ENCODE measurements at places on chromosomes 1 and 21.

DNA sequence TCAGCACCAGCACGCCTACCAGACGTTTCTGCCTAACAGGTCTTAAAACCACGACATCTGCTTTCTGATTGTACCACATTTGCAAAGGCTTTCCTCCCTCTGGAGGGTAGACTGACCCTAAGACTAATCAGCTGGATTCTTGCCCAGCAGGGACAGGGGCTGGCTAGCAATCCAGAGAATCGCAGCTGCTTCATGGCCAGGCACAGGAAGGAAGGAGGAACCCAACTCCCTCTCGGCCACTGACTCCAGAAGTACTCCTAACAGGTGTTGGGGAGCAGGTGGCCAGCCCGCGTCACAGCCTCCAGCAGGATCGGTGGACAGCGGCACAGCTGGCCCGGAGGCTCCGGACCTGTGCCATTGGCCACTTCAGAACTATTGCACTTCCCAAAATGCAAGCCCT, 180.8 kb downstream of the NPHP4 start:
- DNase-seq: no peak

- DNase-seq: no peak
These were observed 127.7 kb upstream of the COL6A1 start for GRCh38 chr21:45853703-45854342.

DNA sequence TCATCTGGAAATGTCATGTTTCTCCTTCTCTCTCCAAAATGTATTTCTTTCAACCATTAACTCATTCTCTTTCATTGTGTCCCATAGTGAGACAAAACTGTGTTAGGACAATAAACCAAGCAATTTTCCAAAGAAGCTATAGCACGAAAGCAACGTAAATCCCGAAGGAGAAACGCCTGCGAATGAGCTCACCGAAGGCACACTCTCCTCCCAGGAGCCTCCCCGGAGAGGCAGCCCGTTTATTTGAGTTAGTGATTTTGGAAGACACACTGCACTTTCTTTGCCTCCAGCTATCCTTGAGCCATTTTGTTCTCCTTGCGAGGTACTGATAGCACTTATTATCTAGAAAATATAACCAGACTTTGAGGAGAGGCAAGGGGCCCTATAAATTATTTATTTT, 41.2 kb downstream of the RSPH1 start:
- DNase-seq: no peak

DNA sequence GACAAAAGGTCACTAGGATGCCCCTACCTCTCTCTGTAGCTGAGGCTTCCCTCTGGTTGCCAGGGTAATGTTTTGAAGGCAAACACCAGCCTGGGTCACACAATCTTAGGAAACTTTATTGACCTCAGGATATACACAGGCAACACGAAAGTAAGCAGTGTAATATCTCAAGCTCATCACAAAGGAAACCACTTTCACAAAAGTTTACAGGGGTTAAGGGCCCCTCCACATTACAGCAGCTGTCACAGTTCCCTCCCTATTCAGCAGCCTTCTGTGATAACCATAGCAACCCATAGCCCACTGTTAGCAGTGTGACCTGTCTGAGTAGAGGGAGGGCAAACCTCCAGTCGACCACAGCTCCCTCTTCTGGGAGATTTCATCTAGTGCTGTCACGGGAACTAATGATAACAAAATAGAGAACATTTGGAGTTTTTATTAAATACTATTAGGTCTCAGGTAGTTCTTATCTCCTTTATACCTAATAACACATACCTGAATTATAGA, 149.8 kb downstream of the PTPRC start:
- no peak for DNase-seq

DNA sequence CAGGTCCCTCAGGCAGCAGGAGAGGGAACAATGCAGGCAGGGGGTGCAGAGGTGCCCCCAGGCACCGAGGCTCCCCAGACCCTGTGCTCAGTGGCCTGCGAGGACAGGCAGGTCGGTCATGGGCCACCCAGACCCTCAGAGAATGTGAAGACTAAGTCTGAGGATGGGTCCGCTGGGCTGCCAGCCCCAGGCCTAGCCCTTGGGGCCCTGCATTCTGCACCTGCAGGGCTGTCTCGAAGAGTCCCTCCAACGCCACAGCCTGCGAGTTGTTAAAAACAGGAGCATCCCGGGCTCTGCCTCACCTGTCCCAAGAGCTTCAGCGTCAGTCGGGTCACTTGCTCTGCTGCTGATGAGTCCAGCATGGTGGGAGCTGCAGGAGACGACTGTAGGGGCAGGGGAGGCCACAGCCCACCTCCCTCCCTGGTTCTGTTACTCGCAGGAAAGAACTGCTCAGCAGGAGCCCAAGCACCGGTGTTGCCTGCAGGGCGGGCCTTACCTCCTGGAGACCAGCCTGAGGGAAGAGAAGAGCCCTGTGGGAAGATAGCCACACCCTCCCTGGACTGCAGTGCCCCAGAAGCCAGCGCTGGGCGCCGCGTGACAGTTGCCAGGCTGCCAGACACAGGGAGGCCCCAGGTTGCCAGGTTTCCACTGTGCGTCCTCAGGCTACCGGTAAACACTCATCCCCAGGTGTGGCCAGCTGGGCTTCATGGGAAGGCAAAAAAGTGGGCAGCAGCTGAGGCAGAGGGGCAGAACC, 5.8 kb downstream of the C21orf58 start:
- no peak for DNase-seq

- no peak for DNase-seq
These were observed 989 bp downstream of the ACTA1 start for GRCh38 chr1:229432905-229433304.

- DNase-seq: no peak
These were observed 1797.4 kb downstream of the NCAM2 start for GRCh38 chr21:22795644-22796043.

DNA sequence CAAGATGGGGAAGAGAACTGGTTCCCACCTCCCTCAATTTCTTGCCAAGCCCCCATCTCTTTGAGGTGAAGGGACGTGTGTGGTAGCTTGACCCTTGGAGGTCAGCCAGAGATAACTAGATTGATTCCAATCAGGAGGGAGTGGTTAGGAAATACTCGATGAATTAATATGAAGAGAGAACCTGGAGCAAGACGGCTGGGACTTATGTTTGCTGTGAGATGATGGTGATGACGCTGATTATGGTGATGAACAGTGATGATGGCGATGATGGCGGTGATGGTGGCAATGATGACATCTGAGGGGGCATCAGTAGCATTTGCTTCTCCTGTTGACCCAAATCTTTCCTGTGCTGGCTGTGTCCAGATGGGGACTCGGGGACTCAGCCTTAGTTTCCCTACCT, 724 bp downstream of the PADI1 start:
- no peak for DNase-seq

DNA sequence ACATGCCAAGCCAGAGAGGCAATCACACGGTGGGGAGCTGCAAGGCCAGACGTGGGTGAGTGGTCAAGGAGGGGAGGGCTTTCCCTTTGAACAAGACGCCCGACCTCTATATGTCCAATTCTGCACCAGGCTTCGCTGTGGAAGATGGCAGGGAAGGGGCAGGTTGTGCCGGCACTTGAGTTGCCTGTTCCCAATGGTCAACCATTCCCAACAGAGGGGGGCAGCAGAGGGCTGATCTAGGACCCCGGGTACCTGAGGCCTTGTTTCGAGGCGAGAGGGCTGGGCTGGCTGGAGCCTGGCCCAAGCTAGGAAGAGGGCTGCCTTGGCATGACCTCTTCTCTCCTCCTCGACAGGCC, 64.9 kb downstream of the TMEM53 start:
- DNase-seq: no peak

DNA sequence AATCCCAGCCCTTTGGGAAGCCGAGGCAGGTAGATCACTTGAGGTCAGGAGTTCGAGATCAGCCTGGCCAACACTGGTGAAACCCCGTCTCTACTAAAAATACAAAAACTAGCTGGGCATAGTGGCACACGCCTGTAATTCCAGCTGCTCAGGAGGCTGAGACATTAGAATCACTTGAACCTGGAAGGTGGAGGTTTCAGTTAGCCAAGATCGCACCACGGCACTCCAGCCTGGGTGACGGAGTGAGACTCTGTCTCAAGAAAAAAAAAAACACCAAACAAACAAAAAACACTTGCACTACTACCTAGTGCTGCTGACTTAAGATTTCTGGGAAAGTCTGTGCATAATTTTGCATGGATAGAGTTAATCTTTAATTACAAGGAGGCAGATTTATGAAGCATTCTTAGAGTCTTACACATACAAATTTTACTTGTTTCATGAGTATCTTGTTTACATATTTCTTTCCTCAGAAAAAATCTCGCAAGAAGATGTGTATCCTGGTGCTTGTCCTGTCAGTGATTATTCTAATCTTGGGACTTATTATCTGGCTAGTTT, 8.7 kb upstream of the PPP1R8 start:
- no peak for DNase-seq

- DNase-seq: no peak
These were observed 7.2 kb downstream of the ADPRS start for GRCh38 chr1:36095760-36096405.

DNA sequence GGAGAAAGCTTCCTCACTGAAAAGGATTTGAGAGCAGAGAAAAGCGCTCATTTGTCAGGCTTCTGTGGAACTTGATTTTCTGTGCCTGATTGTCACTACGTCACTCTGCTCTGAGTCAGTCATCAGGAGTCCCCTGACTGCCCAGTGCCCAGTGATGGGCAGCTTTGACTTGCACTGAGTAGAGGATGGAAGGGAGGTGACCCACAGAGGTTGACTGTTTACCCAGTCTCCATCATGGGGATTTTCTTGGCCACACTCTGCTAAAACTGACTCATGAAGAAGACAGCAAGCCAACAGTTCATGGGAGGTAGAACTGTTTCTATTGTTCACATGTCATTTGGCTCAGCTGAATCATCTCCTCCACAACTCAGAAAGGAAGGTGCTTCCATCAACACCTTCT, 82.1 kb upstream of the DUSP10 start:
- DNase-seq: no peak

DNA sequence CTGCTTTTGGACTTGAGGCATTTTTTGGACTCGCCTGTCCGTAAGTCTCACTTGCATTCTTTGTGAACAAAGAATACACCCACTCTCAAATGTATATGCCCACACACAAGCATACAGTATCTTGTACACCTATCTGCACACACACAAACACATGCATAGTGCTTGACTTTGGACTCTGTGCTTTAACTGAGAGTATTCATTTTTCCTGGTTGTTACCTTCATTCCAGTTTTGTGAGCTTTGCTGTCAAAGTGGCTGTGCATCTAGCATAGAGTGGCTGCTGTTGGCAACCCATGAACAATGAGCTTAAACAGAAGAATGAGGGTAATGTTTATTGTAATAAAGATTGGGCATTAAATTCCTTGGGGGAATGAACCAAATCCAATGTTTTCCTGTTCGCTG, 199.0 kb downstream of the PDE4B start:
- no peak for DNase-seq

DNA sequence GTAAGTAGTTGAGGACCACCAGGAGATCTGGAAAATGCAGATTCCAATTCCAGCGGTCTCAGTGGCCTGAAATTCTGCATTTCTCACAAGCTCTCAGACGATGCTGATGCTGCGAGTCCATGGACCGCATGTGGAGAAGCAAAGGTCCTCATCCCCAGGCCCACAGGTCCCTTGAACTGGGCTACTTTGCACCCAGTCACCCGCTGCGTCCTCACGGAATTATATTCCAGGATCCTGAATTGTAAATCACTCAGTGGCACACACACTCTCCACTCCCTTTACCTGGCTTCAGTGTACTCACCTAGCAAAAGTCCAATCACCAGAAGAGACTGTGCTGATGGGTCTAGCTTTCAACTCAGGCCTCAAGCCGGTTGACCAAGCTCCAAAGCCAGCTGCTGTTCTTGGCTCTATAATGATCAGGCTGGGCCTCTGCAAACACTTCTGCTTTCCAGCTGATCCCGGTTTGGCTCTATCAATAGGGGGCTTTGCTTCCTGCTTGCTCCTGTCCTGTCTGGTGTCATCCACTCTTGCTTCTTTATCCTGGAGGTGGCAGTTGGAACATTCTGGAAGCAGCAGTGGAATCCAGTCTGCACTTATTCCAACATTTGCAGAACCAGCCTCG, 904 bp upstream of the RPL22 start:
- no peak for DNase-seq

- peak; percentile 94 for DNase-seq
These were observed at the start of gene S100A6 for GRCh38 chr1:153535242-153536011. Gene S100A6 (minus strand): TSS chr1:153535991. CDS start chr1:153535339, 652 bp downstream.

GRCh38 chr1:33349081-33349759, 28.3 kb upstream of the A3GALT2 start:
- DNase-seq: peak; percentile 76

DNA sequence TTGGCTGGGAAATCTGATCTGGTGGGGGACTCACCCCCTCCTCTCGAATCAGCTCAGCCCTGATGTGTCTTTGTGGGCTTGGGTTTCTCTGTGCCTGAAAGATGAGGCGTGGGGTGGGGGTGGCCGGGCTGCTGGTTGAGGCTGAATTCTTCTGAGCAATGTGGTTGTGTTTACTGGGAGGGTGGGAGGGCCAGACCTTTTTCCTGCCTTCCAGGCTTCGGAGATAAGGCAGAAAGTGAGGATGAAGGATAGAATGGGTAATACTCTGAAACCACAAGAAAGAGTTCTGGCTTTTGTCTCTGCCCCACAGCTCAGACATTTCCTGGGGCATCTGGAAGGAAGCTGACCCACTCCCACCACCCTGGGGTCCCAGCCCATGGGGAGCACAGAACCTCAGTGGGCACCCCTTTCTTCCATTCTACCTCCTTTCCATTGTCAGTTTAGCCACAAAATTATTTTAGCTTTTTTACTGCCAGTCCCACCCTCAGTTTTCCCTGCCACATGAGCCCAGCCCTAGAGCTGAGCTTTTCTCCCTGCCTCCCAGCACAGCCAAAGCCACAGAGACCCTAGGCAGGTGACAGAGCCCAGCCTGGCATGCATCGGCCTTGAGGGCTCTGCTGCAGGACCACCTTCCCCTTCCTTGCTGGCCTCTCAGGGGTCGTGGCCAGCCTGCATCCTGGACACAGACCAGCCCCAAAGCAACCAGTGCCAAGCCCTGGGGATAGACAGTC, 11.2 kb downstream of the ALX3 start:
- no peak for DNase-seq

- DNase-seq: no peak
These were observed 47.8 kb downstream of the PACC1 start for GRCh38 chr1:212366901-212367300.

GRCh38 chr1:20380616-20381035, 90.0 kb downstream of the VWA5B1 start:
- no peak for DNase-seq

- no peak for DNase-seq
These were observed 189.2 kb upstream of the PBX1 start for GRCh38 chr1:164369698-164370365.

DNA sequence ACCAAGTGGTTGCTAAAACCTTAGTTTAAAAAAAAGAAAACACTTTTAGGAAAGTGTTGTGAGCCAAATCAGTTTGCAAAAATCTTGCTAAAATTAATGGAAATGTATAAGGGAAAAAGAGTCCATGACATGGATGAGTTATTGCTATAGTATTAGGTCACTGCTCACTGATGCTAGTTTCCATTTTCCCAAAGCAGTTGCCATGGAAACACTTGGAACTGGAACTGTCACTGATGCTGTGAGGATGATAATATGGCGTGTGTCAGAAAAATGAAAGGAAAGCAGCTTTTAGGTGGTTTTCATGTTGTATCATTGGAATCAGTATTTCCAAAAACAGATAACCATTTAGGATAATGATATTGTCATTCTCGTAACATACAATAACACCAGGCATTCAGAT, 104.4 kb downstream of the PHTF1 start:
- no peak for DNase-seq

Data from tibial artery (tissue), 4 donors.